ENCODE measurements at places on chromosomes 11 and 22.

- peak; percentile 80 for DNase-seq
- H3K4me3 ChIP-seq = no peak overlapping the region
- H3K27me3 ChIP-seq = no peaks in the 10 kb centered on the region
- no peaks in the 10 kb centered on the region for H3K36me3 ChIP-seq
Observed at GRCh38 chr11:96464700-96465307, 75.0 kb downstream of the JRKL start.

- peaks cover 20% of the 10 kb centered on the region for H3K36me3 ChIP-seq
- H3K4me3 ChIP-seq = no peak overlapping the region
- DNase-seq = no peak
- H3K27ac ChIP-seq = no peak overlapping the region
- H3K4me1 ChIP-seq = peaks cover 17% of the 10 kb centered on the region
Observed at GRCh38 chr22:20940186-20940651, 23.0 kb downstream of the CRKL start.

DNA sequence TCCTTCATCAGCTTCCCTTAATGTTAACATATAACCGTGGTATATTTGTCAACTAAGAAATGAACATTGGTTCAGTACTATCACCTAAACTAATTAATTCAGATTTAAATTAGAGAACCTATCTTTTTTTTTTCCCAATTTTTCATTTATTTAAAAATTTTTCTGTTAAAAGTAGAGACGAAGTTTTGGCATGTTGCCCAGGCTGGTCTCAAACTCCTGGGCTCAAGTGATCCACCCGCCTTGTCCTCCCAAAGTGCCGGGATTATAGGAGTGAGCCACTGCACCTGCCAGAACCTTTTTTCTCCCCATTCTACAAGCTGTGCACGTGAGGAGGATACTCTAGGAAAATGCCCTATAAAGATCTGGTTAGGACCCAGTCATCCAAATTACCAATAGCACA is 3.6 kb downstream of the EI24 start:
- peaks cover 28% of the 10 kb centered on the region for H3K4me1 ChIP-seq
- no peak overlapping the region for H3K4me3 ChIP-seq
- H3K27me3 ChIP-seq = no peaks in the 10 kb centered on the region
- H3K27ac ChIP-seq = no peak overlapping the region
- peaks cover 54% of the 10 kb centered on the region for H3K36me3 ChIP-seq
- no peak for DNase-seq

GRCh38 chr22:45422237-45422983 is 8.9 kb downstream of the RIBC2 start:
- no peaks in the 10 kb centered on the region for H3K4me1 ChIP-seq
- no peak overlapping the region for H3K4me3 ChIP-seq
- no peak overlapping the region for H3K27ac ChIP-seq
- H3K27me3 ChIP-seq = no peaks in the 10 kb centered on the region

DNA sequence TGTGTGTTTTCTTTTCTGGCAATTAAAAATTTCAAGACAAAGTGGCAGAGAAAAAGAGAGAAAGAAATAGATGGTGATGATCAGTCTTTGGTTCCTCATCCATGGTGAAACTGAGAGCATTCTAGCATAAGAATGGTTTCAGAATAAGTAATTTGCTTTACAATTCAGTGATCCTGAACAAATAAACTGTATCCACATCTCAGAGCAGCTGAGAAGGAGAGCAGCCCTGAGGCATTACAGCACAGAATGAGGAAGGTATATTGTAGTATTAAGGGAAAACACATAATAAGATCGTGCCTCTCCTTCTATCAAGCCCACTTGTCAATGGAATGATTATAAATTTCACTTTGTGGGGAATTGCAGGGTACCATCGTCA is 17.4 kb downstream of the LUZP2 start:
- no peak for DNase-seq
- H3K4me3 ChIP-seq = no peak overlapping the region
- no peaks in the 10 kb centered on the region for H3K27me3 ChIP-seq
- H3K4me1 ChIP-seq = no peaks in the 10 kb centered on the region
